ENCODE measurements at places on chromosomes 5 and 9.

GRCh38 chr5:156444753-156445291 lies 117.9 kb downstream of the SGCD start:
- no peak for DNase-seq

GRCh38 chr5:88925692-88926490 lies 42.9 kb upstream of the MEF2C start:
- no peak for DNase-seq

- DNase-seq, result peak; percentile 56
Measured at GRCh38 chr5:134070725-134071613, 43.5 kb upstream of the TCF7 start.

- no peak for DNase-seq
Measured at GRCh38 chr9:37947977-37948376, 44.0 kb upstream of the SLC25A51 start.
